ENCODE measurements at places on chromosomes 5 and 9. TPM values are rescaled to one million over a fixed set of nuclear protein-coding genes. Genes with fewer than 3 reads are reported as not detected.

CD274 gene
- 2.0 TPM for polyA plus RNA-seq

MSX2 gene
- polyA plus RNA-seq: not detected

GRCh38 chr5:2335125-2335732 is 416.2 kb downstream of the IRX2 start:
- no peak for DNase-seq

- no peak for DNase-seq
Observed at GRCh38 chr5:57503433-57503832, 20.8 kb upstream of the ACTBL2 start.

GRCh38 chr5:36422952-36423351 is 121.2 kb upstream of the RANBP3L start:
- no peak for DNase-seq

GRCh38 chr5:966345-966710 is 42.3 kb upstream of the NKD2 start:
- DNase-seq: no peak

All from naive thymus-derived CD4-positive, alpha-beta T cell (primary cell).